ENCODE measurements at places on chromosomes 4 and X.

DNA sequence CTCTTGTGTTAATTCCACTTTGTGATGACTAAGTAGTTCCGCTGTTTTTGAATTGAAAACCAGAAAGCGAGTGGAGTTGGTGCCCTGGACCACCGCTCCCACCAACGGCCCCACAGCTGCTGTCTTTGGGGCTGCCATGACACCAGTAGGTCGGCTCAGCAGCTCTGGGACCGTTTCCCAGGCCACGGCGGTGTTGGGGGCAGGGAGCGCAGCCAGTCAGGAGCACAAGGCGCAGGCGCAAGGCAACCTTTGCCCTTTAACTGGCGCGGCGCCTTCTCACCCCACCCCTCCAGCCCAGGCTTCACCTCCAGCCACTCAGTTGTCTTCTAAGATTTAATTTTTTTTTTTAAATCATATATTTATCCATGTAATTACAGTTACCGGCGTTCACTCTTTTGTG is at the start of gene GK2:
GK2 (minus strand) TSS at position 166 of the 400 bp plus-strand sequence; CDS start at position 138, 28 bp downstream.
- DNase-seq = no peak

GRCh38 chrX:70139736-70140135 is 6.5 kb downstream of the IGBP1 start:
- DNase-seq = no peak

DNA sequence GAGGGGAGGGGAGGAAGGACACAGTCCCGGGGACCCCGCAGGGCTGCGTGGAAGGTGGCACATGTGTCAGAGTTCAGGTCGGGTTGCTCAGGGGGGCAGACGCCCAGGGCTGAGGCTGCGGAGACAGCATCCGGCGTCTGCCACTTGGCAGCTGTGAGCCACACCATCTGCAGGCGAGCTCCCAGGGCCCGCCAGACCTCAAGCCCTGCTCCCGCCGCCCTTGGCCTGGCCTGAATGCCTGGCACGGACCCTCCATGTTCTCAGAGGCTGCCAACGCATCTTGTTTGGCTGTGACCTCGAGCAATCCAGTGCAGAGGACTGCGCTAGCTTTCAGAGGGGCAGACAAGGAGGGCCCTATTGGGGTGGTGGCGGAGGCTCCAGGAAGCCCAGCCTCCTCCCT is 5.1 kb downstream of the BGN start:
- DNase-seq = no peak

DNA sequence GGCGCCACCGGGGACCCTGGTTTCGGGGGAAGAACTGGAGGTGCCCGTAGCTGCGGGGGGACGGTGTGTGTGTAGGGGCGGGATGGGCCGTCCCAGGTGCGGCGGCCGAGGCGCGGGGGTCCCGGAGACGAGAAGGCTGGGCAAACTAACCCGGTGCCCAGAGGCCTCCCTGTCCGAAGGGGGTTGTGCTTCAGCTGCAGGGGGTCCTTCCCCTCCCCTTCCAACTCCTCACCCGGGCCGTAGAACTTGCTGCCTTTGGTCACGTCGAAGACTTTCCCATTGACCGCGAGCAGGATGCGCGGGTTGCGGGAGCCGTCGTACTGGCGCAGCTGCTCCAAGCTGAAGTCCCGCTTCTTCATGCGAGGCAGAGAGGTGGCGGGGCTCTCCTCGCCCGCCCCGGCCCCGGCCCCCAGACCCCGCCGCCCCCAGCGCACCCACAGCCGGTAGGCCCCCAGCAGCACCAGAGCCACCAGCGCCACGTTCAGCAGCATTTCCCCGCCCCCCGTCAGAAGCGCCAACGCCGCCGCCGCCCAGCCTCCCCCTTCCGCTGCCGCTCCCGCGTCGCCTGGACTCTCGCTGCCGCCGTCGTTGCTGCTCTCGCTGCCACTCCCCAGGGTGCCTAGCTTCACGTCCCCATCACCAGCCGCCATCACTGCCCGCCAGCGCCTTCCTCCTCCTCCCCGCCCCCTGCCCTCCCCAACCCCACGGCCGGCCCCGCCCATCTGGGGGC is at the start of gene PGRMC2:
PGRMC2 (minus strand) TSS at position 673 of the 730 bp plus-strand sequence; CDS start at position 650, 23 bp downstream.
- DNase-seq = no peak

DNA sequence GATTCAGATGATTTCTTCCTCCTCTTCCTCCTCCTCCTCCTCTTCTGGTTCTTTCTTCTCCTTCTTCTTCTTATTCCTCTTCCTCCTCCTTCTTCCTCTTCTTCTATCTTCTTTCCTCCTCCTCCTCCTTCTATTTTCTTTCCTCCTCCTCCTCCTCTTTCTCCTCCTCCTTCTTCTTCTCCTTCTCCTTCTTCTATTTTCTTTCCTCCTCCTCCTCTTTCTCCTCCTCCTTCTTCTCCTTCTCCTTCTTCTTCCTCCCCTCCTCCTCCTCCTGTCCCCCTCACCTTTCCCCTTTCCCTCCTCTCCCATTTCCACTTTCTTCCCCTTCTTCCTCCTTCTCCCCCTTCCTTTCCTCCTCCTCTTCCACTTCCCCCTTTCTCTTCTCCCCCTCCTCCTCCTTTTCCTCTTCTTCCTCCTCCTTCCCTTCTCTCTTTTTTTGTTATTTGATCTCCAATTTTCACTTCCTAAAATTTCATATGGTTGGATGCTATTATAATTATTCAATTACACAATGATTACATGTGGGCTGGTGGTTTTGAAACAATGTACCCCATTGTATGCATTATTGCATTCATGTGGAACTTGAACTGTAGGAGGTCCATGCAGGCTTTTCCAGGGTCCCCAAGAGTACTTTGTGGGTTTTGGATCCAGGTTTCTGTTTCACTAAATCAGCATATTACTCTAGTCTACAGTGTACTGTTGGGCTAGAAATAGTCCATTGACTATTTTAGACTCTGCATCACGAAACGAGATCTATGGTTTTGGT is 68.1 kb downstream of the SORBS2 start:
- DNase-seq = no peak

- no peak for DNase-seq
Measured at GRCh38 chrX:85836868-85837267, 210.5 kb downstream of the CHM start.

DNA sequence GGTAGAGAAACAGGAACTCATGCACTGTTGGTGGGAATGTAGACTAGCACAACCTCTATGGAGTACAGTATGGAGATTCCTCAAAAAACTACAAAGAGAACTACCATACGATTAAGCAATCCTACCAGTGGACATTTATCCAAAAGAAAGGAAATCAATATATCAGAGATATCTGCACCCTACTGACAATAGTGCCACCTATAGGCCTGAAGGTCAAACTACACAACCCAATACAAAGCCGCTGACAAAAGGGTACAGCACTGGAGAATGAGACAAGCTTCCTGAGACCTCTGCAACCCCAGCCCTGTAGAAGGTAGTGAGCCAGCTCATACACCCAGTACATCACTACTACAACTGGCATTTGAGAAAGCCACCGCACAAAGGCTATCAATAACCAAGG is 67.1 kb downstream of the CBR4 start:
- no peak for DNase-seq

GRCh38 chrX:109036624-109037023 is 300.3 kb upstream of the IRS4 start:
- DNase-seq = no peak

Data from stimulated activated CD8-positive, alpha-beta memory T cell treated with anti-CD3 and anti-CD28 coated beads, Interleukin-7, amount 100 ng/mL, for 1 hour (primary cell).